ENCODE measurements at places on chromosomes 3 and 15.
A peak's percentile ranks its signal among the peaks of the same experiment; 100 is the strongest.

DNA sequence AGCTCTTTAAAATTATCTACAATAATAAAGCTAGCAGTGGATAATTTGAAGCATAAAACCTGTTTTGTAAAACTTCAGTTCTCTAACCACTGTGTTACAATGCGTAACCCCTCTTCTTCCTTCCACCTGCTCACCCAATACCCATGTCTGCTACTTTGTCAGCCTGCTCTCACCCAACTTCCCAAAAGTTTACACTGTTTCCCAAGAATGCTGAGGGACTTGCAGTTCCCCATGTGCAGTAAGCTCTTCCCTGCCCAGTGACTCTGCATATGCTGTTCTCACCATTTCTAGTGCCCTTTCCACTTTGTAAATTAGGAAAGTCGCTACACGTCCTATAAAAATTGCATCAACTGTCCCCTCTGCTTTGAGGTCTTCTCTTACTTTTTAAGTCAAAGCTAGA, 315.9 kb upstream of the SEMA6D start:
- DNase-seq = no peak

- DNase-seq = no peak
These were observed 347.7 kb downstream of the ZBBX start for GRCh38 chr3:167032267-167032876.

- no peak for DNase-seq
These were observed 75.7 kb upstream of the SLC4A7 start for GRCh38 chr3:27559835-27560234.

- DNase-seq = no peak
These were observed 56.8 kb downstream of the SMAD6 start for GRCh38 chr15:66758844-66759243.

GRCh38 chr3:132248490-132248889, 68.7 kb upstream of the ACP3 start:
- no peak for DNase-seq

DNA sequence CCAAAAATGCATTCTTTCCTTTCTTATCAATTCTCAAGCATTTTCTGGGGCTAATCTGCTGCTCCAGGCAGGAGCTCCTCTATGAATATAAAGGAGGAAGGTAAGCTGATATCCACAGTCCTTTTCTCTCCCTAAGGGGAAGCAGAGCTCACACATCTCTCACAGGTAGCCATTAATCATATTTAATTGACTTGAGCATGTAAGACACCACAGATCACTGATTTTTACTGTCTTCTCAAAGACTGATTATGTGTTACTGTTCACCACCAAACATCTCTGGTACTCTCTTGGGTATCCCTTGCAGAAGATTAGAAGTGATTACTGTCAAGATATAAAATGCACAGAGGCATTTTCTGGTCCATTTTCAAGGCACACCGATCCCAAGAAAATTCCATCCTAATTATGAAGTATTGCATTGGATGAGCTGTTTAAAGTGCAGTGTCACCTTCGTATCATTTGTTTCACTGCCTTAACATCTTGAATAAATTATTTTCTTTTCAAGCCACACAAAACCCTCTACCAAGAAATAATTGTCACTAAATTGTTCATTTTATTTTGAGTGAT, 100.7 kb downstream of the ARPP21 start:
- DNase-seq = no peak

- no peak for DNase-seq
These were observed 79.4 kb downstream of the FRMD4B start for GRCh38 chr3:69306239-69307185.

DNA sequence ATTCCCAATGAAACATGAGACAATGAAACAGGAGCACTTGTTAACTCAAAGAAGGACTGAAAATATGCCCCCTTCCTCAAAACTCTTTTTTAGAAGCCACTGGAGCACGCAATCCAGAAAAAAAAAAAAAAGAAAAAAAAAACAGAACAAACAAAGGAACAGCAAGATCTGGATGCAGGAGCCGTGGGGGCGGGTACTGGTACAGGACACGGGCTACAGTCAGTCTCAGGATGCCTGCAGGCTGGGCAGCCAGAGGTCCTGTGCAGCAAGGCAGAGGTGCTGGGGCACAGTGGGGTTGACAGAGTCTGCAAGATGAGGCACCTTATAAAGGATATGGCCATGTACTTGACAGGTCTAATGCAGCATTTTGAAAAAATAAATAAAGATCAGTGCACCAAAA, 22.3 kb upstream of the ALDH1L1 start:
- DNase-seq = no peak

- DNase-seq = no peak
These were observed 110.1 kb downstream of the MAP2K5 start for GRCh38 chr15:67652586-67652985.

DNA sequence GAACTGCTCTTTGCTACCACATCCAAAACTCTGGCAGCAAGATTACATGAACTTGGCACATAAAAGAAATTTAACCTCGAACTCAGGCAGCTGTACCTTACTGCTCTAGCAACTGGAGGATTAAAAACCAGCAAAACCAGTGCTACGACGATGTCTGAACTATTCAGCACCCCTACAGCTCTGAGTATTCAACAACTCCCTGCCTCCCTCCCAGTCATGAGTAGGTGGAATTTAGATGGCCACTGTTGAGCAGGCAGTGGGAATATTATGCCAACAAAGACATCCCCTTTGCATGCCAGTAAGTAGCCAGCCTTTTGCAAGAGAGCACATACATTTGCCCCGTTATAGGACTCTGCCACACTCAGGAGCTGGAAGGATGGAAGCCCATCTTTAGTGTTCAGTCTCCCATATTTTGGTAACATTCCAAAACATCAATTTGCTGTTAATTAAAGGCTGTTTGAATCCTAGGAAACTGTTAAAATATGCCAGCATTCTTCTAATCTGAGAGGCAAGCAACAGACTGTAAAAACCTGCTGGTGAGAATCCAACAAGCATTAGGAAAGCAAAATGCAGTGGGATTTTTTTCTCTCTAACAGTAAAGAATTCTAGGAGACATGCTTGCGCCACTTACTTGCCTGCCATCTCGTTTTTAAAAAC, 85.4 kb downstream of the ZNF385D start:
- DNase-seq = no peak

DNA sequence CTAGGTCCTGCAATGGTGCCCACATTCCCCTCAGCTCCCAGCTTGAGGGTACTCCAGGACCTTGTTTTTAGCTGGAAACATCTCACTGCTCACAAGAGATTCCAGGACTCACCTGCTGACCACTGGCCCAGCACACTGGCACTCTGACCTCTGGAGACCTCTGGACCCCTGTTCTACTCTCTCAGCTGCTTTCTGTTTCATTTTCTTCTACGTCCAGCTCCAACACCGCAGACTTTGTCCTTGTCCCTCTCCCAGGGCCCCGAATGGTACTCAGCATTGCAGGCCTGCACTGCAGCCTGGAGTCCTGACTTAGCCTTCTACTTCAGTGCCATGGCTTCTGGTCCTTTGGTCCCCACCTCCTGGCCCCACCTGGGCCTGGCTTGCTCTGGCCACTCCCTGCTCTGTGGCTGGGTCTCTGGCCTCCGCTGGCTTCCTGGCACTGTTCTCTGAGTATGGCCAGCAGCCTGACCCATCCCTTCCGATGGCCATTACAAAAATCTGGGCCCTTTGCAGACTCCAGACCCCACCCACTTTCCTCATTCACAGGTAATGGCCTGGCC, 27.9 kb downstream of the KY start:
- DNase-seq = no peak

GRCh38 chr3:188946351-188947240, 225.2 kb upstream of the TPRG1 start:
- no peak for DNase-seq

- DNase-seq = no peak
These were observed 48.5 kb downstream of the STARD9 start for GRCh38 chr15:42623951-42624350.

GRCh38 chr3:46080124-46080968, 53.1 kb upstream of the XCR1 start:
- DNase-seq = no peak

GRCh38 chr15:23877502-23878412, 190.7 kb upstream of the NDN start:
- no peak for DNase-seq

DNA sequence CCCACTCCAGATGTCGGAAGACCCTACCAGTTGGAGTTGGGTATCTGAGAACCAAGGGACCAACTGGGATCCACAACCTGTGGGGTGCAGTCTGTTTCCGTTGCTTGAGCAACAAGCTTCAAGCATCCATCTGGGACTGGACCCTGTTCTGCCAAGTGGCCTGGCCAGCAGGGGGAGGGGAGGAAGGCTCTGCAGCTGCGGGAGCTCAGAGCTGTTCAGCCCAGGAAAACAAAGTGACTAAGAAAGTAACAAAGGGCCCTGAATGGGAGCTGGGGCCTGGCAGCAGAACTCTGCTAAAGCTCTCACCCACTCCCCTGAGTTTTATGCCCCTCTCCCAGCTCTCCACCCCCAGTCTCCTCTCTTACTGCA, 2.7 kb downstream of the TYRO3 start:
- peak; percentile 44 for DNase-seq

DNA sequence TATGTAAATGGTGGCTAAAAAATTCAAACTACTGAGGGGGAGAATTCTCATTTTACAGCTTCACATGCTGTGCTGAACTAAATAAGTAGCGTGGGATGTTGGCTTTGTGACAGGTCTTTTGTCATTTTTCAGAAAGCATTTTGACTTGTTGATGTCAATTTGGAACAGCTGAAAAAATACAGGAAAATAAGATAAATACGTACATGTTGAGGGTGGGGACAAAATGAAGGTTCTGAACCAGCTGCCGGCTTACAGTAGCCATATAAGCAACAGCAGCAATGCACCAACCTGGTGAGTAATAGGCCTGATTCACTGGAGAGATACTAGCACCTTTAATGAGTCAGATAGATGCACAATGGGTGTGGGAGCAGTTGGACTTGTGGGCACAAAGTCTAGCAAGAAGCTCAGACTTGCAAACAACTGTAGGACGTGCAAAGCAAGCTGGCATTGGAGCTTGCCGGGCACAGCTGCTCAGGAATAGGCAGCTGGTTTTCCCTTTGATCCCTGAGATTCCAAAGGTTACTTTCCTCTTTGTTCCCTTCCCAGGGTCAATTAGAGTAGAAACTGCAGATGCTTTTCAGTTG, 12.9 kb downstream of the B3GNT5 start:
- DNase-seq = peak; percentile 62

DNA sequence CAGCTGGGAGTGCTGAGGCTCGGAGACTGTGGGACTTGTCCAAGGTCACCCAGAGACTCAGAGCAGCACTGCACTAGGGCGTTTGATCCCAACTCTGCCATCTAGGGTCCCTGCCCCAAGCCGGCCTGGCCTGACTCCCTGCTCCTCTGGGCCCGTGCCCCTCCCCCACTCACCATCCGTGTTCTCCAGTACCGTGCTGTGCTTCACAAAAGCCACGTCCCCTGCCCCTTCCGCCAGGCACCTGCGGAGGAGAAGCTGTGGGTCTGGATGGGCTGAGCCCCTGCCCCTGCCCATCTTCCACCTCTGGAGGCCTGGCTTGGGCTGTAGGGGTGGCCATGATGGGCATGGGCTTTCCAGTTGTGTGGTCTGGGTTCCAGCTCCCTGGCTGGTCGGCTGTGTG, 8.4 kb downstream of the MELTF start:
- no peak for DNase-seq

- no peak for DNase-seq
These were observed 735.8 kb downstream of the ZPLD1 start for GRCh38 chr3:103170651-103171050.

DNA sequence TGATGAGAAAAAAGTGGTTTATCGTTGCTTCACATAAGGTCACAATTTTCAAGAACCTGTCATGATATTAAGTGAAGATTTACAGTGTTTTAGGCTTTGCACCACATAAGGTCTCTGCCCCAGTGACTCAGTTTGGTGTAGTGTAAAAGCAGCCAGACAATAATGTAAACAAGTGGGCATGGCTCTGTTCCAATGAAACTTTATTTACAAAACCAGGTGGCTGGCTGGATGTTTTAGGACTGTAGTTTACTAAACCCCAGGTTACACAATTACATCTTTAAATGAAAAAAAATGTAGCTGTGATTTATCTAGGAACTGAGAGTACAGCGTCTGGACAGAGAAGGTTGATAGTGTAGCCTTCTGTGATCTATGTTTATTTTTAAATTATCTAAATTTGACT, 9.7 kb upstream of the FBXL22 start:
- no peak for DNase-seq

GRCh38 chr3:13110678-13111116, 37.5 kb upstream of the IQSEC1 start:
- no peak for DNase-seq

DNA sequence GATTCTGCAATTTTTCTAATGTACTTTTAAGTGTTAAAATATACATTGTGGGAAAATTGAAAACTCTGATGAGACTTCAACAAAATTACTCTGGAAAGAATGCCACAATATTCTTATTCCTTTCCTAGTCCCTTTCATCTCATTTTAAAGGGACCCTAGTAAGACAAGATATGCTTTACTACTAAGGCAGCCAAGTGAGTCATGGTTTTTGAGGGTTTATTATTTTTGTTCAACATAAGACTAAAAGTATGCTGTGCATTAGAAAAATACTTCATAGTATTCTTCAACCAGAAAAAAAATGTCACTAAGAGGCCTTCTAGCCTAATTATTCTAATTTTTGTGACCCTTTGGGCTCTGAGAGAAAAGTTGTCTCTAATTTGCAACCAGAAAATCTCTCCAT, 7.4 kb downstream of the IL12A start:
- no peak for DNase-seq

- DNase-seq = no peak
These were observed 220.7 kb upstream of the SEMA6D start for GRCh38 chr15:47496343-47497185.

DNA sequence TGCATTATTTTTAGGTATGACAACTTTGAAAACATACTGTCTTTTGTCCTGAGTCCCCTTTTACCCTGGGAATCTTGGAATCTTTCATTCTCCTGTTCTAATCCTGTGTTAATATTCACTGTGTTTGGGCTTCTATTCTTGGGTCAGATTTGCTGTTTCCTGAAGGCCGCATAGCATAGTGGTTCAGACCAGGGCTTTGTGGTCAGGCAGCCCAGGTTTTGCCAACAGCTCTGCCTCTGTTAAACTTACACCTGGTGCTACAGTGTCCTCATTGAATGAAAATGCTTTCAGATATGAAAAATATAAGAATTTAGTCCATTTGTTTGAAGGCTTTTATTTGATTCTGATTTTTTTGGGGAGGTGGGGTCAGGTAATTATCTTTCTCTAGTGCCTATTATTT, 58.4 kb downstream of the SLC25A26 start:
- DNase-seq = no peak

- no peak for DNase-seq
These were observed 320.9 kb upstream of the ICE2 start for GRCh38 chr15:60799885-60800284.

- DNase-seq = no peak
These were observed 33.3 kb upstream of the DUSP7 start for GRCh38 chr3:52089691-52090090.

DNA sequence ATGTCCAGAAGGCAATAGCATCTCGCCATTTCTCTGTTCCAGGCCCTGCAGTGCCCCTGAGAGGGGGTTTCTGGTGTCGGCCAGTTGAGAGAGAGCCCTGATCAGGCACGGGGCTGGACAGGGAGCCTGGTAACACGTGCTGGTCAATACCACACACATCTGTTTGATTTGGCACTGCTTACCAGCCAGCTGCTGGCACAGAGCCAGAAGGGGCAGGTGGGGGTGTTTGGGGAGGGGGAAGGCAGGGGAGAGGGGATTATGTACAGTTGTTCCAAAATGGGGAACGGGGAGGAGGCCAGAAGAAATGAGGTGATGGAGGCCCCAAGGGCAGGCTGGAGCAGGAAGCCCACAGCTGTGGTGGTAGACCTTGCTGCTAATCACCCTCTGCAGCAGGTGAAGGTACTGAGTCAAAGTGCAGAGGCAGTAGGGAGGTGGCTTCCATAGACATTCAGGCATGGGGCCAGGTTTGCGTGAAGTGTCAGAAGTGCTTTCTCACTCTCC, 153.5 kb upstream of the LPP start:
- no peak for DNase-seq
